ENCODE measurements at places on chromosomes 11 and 22. TPM values are rescaled to one million over a fixed set of nuclear protein-coding genes. Genes with fewer than 3 reads are reported as not detected.

DNA sequence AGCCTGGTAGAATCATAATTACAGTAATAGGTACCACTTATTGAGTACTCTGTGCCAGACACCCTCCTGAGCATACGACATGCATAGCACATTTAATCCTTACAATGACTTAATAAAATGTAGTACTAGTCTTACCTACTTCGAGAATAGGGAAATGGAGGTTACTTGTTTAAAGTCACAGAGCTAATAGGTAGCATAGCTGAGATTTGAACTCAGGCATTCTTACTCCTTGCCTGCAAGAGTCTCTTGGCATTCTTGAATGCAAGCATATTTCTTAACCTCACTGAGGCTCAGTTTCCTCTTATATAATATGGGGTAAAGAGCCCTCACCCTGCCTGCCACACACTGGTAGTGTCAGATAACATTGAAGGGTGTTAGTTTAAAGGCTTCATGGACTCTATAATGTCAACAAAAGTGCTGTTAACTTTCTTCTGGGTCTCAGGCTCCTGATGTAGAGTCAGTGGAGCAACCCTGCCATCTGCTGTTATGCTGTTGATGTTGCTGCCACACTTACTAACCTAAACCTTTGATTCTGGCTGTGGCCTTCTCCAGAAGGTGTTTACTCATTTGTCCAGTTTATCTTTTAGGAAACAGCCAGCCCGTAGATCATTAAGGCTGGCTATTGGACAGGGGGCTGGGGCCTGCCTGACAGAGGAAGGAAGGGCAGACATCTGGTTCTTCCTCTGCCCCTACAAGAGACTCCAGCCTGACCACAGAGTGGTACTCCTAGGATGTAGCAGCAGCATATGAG lies 18.9 kb downstream of the LIMK2 start:
- DNase-seq, result no peak
- no peaks in the 10 kb centered on the region for H3K36me3 ChIP-seq
- peaks cover 46% of the 10 kb centered on the region for H3K4me1 ChIP-seq
- peak overlapping the region; percentile 87 for H3K27ac ChIP-seq
- no peaks in the 10 kb centered on the region for H3K27me3 ChIP-seq
- H3K4me3 ChIP-seq, result peak overlapping the region; percentile 2

Gene TUBGCP6
- 18.0 TPM for total RNA-seq

Gene PHLDA2
- 1.1 TPM for total RNA-seq

Gene GAB4
- not detected for total RNA-seq

GRCh38 chr11:28106353-28107043 lies 1.5 kb downstream of the KIF18A start:
- H3K4me1 ChIP-seq, result peaks cover 25% of the 10 kb centered on the region
- no peak for DNase-seq
- no peak overlapping the region for H3K4me3 ChIP-seq
- H3K27ac ChIP-seq, result no peak overlapping the region
- H3K36me3 ChIP-seq, result no peaks in the 10 kb centered on the region

Gene BLID
- total RNA-seq, result not detected

Gene MS4A1
- 0.74 TPM for total RNA-seq

DNA sequence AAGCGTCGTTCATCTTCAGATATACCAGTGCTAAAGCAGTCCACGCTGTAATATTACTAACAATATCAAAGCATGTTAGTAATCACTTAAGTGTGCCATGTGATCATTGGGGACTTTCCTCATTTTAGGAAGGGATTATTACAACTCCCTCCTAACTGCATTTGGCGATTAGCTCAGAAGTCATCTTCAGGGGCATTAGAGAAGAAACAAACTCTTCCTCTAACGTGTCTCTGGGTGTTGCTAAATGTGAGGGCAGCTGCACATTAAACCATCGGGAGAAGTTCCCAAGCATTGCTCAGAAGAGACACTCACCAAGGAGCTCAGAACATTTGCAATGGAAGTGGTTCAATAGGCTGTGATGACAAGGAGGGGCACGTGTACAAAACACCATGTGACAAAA lies 17.2 kb downstream of the TESMIN start:
- H3K27ac ChIP-seq, result no peak overlapping the region
- H3K4me3 ChIP-seq, result no peak overlapping the region
- H3K27me3 ChIP-seq, result peaks cover 2% of the 10 kb centered on the region
- no peaks in the 10 kb centered on the region for H3K4me1 ChIP-seq
- DNase-seq, result no peak

- DNase-seq, result no peak
- no peaks in the 10 kb centered on the region for H3K4me1 ChIP-seq
- H3K4me3 ChIP-seq, result no peak overlapping the region
These were observed 13.1 kb upstream of the UCP2 start for GRCh38 chr11:73995731-73996130.

GRCh38 chr22:30357236-30357570 lies 396 bp downstream of the CCDC157 start:
- H3K27ac ChIP-seq, result peak overlapping the region; percentile 98
- DNase-seq, result no peak
- peaks cover 25% of the 10 kb centered on the region for H3K4me1 ChIP-seq
- peaks cover 16% of the 10 kb centered on the region for H3K36me3 ChIP-seq
- H3K4me3 ChIP-seq, result peak overlapping the region; percentile 83
- H3K27me3 ChIP-seq, result no peaks in the 10 kb centered on the region

DNA sequence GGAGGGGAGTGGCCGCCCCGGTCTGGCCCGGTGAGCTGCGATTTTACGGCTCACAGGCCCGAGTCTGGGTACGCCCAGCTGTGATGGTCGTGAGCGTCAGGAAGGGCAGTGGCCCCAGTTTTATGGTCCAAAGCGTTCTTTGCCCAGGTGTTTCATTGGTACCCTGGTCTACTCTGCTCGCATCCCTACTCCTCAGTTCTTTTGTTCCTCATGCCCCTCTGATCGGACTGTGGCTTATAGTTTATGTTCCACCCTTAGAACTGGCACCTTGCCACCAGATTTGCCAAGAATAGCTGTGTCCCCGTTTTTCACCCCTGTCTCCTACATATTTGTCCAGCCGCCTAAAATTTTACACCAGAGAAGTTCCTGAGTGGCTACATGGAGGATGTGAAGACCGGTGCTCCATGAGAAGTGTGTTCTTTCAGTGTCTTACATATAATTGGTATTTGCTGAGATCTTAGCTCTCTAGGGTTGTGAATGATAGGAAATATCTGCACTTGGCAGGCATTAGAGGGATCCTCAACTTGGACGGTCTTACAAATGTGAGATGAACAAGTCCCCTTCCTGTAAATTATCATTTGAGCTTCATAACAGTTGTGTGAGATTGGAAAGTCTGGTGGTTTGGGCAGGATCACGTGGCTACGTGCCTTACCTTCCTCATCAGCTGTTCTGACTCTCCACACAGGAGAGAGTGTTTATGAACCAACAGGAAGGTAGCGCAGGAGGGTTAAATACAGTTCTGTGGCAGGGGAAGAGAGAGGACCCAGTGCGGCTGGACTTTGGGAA lies 1.1 kb downstream of the PANX1 start:
- DNase-seq, result no peak
- H3K4me3 ChIP-seq, result peak overlapping the region; percentile 81
- H3K27ac ChIP-seq, result peak overlapping the region; percentile 82
- peaks cover 12% of the 10 kb centered on the region for H3K4me1 ChIP-seq
- H3K36me3 ChIP-seq, result no peaks in the 10 kb centered on the region

GRCh38 chr11:19225581-19225980 lies 15.2 kb downstream of the E2F8 start:
- H3K27me3 ChIP-seq, result no peaks in the 10 kb centered on the region
- peaks cover 26% of the 10 kb centered on the region for H3K4me1 ChIP-seq
- H3K4me3 ChIP-seq, result no peak overlapping the region

DNA sequence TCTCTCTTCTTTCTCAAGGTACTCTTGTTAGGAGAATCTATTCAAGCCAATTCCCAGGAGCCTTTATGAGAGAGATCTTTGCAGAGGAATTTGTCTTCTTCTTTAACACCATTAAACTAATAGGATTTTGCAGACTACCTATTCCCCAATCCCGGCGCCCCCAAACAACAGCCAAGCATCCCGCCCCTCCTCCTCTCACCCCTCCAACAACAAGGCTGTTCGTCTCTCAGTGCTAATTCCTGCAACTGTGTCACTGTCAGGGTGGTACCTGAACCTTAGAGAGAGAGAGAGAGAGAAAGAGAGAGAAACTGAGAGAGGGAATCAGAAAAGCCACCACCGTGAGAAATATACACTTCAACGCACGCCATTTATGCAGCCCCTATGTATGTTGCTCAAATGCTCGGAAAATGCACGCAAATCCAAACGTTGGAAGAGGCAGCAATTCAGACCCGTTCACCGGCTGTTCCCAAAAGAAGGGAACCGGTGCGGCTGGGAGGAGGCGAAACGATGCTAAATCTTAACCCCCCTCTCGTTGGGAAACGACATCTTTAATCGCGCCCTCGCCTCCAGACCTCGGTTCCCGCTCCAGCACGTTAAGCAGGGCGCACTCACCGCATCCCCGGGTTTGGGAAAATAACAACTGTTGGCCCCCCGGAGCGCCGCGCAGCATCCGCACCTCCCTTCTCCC lies 961 bp downstream of the KCNA4 start:
- DNase-seq, result no peak
- no peaks in the 10 kb centered on the region for H3K36me3 ChIP-seq
- no peak overlapping the region for H3K27ac ChIP-seq
- H3K4me3 ChIP-seq, result no peak overlapping the region
- H3K4me1 ChIP-seq, result no peaks in the 10 kb centered on the region

Gene AQP11
- 0.40 TPM for total RNA-seq

- H3K4me1 ChIP-seq, result no peaks in the 10 kb centered on the region
- no peak overlapping the region for H3K27ac ChIP-seq
- DNase-seq, result no peak
- H3K4me3 ChIP-seq, result no peak overlapping the region
- peaks cover 1% of the 10 kb centered on the region for H3K27me3 ChIP-seq
- H3K36me3 ChIP-seq, result no peaks in the 10 kb centered on the region
These were observed 78.7 kb upstream of the CCND1 start for GRCh38 chr11:69562302-69562701.

DNA sequence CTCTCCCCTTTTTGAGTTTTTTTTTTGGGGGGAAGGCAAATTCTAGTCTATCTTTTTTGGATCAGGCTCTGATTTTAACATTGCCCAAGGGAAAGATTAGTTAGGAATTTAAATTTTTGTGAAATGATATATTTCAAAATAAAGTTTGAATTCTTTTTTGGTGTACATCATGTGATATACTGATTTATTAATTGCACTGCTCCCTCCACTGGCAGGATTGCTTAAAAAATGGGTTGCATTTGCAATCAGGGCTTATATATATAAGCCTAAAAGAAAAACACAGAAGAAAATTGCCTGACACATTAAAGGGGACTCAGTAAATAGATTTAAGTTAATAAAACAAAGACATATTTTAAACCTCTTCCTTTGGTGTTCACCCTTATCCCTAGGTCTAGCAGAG lies 1.2 kb downstream of the DYNC2H1 start:
- H3K4me3 ChIP-seq, result peak overlapping the region; percentile 69
- H3K4me1 ChIP-seq, result no peaks in the 10 kb centered on the region
- no peaks in the 10 kb centered on the region for H3K36me3 ChIP-seq
- H3K27me3 ChIP-seq, result no peaks in the 10 kb centered on the region
- H3K27ac ChIP-seq, result no peak overlapping the region

Gene OR8D2
- total RNA-seq, result not detected

DNA sequence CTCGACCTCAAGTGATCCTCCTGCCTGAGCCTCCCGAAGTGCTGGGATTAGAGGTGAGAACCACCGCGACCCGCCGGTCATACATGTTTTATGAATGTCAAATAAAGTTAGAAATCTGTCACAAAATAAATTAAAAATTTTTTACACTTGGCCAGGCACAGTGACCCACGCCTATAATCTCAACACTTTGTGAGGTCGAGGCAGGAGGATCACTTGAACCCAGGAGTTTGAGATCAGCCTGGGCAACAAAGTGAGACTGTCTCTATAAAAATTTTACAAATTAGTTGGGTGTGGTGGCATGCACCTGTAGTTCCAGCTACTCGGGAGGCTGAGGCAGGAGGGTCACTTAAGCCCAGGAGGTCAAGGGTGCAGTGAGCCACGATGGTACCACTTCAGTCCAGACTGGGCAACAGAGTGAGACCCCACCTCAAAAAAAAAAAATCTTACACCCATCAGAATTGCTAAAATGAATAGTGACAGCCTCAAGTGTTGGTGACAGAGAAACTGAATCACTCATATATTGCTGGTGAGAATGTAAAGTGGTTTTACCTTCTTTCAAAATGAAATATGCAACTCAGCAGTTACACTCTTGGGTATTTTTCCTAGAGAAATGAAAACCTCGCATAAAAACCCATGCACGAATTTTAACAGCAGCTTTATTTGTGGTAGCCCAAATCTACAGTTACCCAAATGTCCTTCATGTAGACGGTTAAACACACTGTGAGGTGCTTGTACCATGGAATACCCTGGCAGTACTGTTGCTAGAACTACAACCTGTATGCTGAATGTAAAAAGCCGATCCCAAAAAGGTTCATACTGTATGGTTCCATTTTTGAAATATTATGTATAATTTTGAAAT lies 55.4 kb downstream of the MED15 start:
- no peaks in the 10 kb centered on the region for H3K27me3 ChIP-seq
- H3K36me3 ChIP-seq, result peaks cover 80% of the 10 kb centered on the region
- peaks cover 7% of the 10 kb centered on the region for H3K4me1 ChIP-seq

DNA sequence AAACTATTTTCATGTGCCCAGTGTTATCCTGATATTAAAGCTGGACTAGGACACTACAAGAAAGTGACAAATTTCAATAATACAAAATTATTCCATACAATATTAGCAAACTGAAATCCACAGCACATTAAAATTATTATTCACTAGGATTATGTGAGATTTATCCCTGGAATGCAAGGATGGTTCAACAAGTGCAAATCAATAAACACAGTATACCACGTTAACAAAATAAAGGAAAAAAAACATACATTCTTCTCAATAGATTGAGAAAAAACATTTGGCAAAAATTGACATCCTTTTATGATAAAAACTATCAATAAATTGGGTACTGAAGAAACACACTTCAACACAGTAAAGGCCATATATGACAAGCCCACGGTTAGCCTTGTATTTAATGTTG lies 1758.2 kb upstream of the RAG2 start:
- DNase-seq, result no peak
- no peaks in the 10 kb centered on the region for H3K27me3 ChIP-seq
- no peaks in the 10 kb centered on the region for H3K36me3 ChIP-seq
- H3K4me3 ChIP-seq, result no peak overlapping the region

- no peak overlapping the region for H3K27ac ChIP-seq
- DNase-seq, result no peak
- H3K36me3 ChIP-seq, result no peaks in the 10 kb centered on the region
- peaks cover 28% of the 10 kb centered on the region for H3K4me1 ChIP-seq
- H3K27me3 ChIP-seq, result no peaks in the 10 kb centered on the region
These were observed 1.8 kb downstream of the TTC17 start for GRCh38 chr11:43360361-43361032.

Gene OR5B17
- not detected for total RNA-seq

GRCh38 chr11:77467993-77468392 lies 5.9 kb downstream of the PAK1 start:
- H3K4me1 ChIP-seq, result peaks cover 14% of the 10 kb centered on the region
- H3K4me3 ChIP-seq, result no peak overlapping the region
- H3K27ac ChIP-seq, result no peak overlapping the region

Gene B3GAT3
- 10.8 TPM for total RNA-seq

Gene SCGB1D2
- not detected for total RNA-seq

Measured in psoas muscle (tissue), 8 donors.